Left lobe of liver (tissue), 2 donors: ENCODE measurements at places on chromosomes 7 and 10.

GRCh38 chr7:154899862-154900261 lies 103.1 kb downstream of the PAXIP1 start:
- DNase-seq, result no peak

DNA sequence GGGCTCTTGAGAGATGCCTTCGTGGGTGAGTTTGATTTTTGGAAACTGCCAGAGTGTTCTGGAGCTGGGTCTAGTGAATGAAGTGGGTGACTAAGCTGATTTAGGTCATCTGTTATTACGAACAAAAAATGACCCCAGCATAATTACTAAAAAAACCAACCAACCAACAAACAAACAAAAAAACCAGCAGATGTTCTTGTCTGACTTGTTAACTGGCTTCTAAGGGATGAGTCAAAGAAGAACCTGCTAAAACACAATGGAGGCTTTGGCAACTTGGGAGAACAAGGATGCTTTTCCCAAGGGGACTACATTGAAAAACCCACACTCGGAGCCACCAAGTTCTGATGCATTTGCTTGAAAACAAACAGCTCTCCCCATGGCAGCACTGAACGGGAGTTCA lies 11.5 kb downstream of the TACR2 start:
- DNase-seq, result no peak

- no peak for DNase-seq
Observed at GRCh38 chr10:128306535-128306934, 180.3 kb upstream of the MKI67 start.

GRCh38 chr10:13441476-13441875 lies 87.3 kb downstream of the BEND7 start:
- DNase-seq, result no peak

DNA sequence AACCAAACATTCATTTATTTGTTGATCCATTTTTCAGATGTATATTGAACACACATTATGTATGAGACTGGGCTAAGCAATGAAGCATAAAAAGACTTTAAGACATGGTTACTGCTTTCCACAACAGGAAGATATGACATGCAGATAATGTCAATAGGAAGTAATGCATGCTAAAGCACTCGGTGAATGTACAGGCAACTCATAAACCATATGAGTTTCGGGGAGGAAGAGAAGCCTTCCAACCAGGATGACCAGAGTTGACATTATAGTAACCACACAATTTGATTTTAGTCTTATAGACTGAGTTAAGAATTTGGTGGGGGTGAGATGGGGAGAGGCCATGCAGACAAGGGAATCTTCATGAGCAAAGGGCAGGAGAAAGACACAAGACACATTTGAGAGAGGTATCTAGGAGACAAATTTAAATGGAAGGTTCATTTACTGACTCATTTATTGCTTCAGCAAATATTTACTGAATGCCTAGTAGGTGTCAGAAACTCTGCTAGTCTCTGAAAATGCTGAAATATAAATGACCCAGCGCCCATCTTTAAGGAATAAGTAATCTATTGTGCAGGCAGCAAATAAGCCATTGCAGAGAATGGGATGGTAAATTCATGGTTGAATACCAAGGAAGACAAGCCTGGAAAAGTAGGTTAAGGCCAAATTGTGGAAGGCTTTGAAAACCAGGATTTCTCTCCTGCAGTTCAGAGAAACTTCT lies 19.0 kb upstream of the SLK start:
- DNase-seq, result no peak

DNA sequence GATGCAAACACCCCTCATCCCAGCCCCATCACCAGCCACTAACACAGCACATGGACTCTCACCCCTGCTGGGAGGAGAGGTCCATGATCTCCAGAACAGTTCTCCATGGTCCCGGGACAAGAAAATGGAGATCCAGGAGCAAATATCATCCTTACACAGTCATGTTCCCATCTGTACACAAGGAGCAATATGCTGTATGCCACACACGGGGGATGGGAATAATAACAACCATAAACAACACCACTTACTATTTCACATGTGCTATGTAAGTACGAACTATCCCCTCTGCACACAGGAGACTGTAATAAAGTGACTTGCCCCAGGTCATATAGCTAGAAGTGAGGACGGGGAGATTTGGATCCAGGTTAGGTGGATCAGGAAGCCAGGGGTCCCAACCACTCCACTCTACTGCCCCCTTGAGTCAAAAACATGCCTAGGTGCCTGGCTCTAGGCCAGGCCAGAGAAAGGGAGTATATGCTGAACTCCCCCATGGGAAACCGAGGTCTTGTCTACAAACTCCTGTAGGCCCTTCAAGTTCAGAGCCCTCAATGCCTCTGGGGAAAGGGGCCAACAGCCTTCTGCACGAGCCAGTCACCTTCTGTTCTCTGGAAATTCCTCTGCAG lies 34.1 kb downstream of the LRRC20 start:
- DNase-seq, result no peak

DNA sequence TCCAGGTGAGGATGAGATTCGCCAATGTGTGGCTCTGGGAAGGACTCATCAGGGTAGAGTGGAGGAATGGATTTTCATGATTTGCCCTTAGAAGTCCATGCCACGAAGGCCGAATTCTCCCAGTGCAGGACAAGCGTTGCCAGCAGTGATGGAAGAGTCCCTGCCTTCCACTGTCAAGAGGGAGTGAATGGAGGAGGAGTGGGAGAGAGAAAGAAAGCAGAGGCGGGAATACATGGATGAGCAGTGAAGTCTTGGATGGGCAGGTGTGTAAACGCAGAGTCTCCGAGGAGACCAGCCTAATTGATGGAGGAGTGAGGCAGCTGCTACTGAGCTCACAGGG lies 419.2 kb downstream of the GLRX3 start:
- DNase-seq, result no peak

- no peak for DNase-seq
Observed at GRCh38 chr10:3433131-3433530, 260.5 kb upstream of the PITRM1 start.

GRCh38 chr10:68074031-68074774 lies 880 bp downstream of the HERC4 start:
- DNase-seq, result no peak

GRCh38 chr10:132624847-132625471 lies 87.4 kb downstream of the INPP5A start:
- DNase-seq, result no peak

DNA sequence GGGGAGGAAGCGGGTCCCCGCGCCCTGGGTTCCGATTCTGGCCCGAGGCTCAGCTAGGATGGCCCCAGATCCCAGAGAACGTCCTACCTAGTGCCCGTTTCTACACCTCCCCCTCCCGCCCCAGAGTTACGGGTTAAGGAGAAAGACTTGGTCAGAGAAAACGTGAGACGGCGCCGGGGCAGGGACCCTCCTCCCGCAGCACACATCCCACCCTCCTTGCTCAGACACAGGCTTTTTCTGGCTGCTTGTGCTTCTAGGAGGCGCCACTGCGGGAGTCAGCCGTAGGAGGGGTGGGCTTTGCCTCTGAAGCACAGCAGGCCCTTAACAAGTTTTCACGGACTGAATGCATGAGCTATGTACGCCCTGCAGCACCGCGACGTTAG lies 104.9 kb upstream of the LEP start:
- DNase-seq, result no peak

GRCh38 chr7:80334908-80335307 lies 177.0 kb downstream of the GNAT3 start:
- DNase-seq, result no peak

DNA sequence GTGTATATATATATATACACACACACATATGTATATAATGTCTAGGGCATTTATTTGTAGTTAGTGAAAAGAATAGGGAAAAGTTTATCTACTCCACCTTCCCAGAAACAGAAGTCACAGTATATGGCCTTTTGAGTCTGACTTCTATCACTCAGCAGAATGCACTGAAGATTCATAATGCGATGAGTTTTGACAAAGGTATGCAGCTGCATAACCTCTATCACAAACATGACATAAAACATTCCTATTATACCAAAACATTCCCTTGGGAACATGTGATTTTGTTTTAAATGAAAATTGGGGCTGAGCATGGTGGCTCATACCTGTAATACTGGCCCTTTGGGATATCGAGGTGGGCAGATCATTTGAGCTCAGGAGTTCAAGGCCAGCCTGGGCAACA lies 137.3 kb upstream of the EEPD1 start:
- DNase-seq, result no peak

DNA sequence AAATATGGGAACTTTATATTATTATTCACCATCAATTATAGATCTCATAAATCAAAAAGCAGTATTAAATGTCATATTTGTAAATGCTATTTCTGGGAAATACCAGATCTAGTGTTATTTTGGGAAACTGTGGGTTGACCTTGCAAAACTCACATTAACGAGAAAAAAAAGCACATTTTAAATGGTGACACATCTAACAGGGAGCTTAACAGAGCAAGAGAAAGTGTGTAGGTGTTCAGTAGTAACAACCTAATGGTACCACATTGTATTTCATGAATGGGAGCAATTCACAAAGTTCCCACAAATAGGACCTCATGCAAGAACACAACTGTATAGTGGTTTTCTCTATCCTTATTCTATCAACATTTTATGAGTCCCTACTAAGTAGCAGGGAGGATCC lies 26.2 kb upstream of the HDAC9 start:
- no peak for DNase-seq

DNA sequence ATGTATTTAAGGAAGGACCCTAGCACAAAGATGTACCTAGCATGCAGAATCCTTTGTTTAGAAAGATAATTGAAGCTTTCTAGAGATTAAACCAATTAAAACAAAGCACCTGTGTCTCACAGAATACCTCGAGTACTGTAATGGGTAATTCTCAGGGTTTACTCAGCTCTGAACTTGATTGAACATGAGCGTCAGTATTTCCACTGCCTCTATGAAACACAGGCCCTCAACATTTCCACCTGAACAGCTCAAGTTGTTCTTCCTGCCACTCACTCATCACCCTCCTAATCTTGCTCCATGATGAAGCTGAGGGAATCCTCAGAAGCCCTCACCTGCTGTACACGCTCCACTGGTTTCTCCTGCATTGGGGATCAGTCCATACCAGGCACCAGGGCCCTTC lies 33.7 kb upstream of the FZD1 start:
- no peak for DNase-seq

GRCh38 chr10:33652870-33653269 lies 318.4 kb upstream of the NRP1 start:
- DNase-seq, result no peak

DNA sequence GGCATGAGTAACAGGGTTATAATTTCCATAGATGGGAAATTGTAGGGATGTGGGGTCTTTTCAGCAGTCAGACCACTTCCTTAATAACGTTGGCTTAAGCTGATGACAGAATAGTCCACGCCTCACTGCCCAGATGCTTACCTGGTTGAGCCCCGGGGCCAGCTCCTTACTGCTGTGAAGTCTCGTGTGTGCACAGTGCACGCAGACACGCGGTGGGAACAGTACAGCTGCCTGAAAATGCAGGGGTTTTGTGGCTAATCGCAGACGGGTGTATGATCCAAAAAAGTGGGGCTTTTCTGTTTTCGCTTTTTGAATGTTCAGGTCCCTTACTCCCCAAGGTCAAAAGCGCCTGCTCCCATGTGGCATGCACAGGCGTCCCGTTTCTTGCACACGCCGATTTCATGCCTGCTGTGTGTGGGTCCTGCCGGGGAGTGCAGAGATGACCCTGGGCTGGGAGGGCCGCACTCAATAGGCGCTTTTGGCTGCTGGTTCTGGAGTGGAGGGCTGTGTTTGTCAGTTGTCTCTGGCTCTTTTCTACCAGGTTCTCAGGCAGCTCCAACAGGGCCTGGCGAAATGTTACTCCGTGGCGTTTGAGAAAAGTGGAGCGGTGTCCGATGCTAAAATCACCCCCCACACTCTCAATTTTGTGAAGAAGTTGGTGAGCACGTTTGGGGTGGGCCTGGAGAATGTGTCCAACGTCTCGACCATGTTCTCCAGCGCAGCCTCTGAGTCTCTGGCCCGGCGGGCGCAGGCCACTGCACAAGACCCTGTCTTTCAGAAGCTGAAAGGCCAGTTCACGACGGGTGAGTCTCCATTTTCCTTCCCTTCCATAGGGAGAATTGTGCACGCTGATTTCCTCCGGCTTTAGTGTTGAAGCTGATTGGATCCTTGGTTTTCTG lies 116.0 kb downstream of the TRRAP start:
- no peak for DNase-seq

- no peak for DNase-seq
Observed at GRCh38 chr7:43296306-43296705, 183.9 kb downstream of the HECW1 start.

DNA sequence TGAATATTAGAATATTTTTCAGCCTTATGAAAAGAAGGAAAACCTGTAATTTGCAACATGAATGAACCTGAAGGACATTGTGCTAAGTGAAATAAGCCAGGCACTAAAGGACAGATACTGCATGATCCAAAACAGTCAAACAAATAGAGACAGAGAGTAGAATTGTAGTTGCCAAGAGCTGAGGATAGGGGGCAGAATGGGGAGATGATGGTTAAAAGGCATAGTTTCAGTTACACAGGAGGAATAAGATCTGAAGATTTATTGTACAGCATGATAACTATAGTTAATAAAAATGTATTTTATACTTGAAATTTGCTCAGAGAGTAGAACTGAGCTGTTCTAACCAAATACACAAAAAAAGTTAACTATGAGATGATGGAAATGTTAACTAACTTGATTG lies 149.0 kb upstream of the TMEM106B start:
- DNase-seq, result no peak
